ENCODE measurements at places on chromosomes 4 and X.

DNA sequence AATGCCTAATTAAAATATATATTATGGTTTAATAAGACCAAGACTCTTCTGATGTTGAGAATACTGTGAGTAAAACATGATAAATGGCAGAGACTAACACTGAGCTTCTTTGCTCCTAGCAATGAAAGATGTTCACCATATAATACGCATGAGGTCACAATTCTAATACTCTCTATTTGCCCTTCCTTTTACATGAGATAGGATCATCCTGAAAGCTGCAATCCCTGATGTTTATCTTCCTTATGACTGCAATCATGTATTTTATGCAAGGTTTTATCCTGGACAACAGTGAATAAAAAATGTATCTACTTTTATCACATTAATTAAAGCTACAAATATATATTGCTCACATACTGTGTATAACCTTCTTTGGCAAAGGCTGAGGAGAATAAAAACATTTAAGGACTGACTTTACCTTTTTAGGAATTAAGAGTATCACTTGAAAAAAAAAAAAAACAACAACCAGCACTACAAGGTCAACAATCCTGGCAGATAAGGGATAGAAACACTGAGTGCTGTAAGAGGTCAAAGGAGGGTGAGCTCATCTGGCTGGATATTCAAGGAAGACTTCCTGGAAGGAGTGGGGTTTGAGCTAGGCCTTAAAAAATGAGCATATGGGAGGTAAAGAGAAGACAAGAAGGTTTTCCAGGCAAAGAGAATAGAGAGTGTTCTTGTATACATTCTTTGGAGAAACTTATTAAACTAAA, 99.9 kb downstream of the AREG start:
- DNase-seq = no peak

DNA sequence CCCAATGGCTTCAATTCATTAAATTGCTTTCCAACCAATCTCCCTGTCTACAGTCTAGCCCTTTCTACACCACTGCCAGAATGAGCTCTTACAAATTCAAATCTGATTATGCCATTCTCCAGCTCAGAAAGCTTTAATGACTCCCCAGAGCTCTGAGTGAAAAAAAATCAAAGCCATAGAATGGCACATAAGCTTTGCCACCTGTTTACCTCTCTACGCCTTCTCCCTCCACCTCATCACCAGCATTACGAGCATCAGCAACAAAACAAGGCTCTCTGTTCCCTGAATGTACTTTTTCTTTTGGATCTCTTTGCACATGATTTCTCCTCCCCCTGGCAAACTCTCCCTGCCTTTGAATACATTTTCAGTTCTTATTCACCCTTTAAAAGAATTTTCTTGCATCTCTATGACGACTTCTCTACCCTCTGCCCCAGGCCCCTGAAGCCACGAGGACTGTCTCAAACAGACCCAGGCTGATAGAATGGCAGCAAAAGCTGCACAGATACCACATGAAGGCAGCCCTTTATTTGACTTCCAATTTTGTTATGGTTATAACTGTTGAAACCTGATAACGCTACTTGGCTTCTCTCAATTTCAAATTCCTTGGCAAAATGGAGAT, 516.0 kb downstream of the PCDH7 start:
- DNase-seq = no peak

DNA sequence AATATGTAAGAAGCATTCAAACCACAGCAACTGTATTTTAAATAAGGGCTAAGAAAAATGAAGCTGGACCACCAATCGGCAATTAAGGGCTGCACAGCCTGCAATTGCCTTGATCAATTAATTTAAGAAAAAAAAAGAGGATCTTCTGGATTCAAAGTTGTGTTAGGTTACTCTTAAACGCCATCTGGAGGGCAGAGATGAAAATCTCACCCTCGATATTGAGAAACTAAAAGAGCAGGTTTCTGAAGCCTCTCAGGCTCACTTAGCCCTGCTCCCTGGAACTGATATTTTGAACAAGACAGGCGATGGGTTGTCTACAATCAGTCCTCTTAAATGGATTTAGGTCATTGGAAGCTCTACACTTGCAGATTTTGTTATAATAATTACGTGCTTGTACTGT, 579.4 kb downstream of the GRXCR1 start:
- DNase-seq = no peak

DNA sequence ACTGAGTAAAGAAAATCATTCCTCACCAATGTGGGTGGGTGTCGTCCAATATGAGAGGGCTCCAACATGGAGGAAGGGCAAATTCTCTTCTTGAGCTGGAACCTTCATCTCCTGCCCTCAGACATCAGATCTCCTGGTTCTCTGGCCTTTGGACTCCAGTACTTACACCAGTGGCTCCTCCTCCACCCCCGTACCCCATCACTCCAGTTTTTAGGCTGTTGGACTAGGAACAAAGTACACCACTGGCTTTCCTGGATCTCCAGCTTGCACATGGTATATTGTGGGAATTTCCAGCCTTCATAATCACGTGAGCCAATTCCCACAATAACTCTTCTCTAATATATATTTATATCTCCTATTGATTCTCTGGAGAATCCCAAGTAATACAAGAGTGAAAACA, 196.9 kb downstream of the PDHA2 start:
- DNase-seq = no peak

- no peak for DNase-seq
Measured at GRCh38 chrX:773292-774025, 142.9 kb downstream of the SHOX start.

GRCh38 chrX:41085512-41085877, 250 bp downstream of the USP9X start:
- DNase-seq = peak; percentile 60

DNA sequence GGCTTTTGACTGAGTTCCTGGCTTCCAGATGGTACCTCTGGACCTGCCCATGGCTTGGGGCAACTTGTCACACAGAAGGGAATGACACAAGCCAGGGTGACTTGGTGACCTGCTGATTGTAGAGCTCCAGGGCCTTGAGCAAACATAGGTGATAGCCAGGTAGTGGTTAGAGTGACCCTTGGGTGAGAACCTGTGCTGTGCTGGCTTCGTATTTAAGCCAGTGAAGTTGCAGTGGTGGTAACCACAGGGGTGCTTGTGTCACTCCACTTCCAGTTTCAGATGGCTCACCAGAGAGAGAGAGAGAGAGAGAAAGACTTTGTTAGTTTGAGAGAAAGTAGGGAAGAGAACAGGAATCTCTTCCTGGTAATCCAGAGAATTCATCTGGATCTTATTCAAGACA, 471.6 kb downstream of the ZIC3 start:
- no peak for DNase-seq

GRCh38 chr4:62871078-62871477, 1538.2 kb downstream of the TECRL start:
- DNase-seq = no peak

DNA sequence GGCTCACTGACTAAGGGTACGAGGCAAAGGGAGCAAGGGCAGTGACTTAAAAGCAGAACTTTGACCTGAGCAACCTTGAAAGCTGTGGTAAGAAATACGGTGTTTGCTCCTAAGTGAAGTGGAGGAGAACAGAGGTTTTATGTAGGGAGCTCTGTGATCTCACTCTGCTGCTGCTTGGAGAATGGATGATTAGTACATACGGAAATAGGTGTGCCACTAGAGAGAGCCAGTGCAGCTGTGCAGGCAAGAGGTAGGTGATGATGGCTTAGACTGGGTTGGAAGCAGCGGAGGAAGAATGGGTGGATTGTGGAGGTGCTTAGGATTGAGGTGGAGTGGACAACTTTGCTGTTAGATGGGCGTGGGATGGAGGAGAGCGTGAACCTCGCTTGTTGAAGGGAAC, 85.0 kb downstream of the FAM193A start:
- no peak for DNase-seq

- DNase-seq = no peak
Measured at GRCh38 chr4:2958446-2958845, 4.8 kb downstream of the NOP14 start.

DNA sequence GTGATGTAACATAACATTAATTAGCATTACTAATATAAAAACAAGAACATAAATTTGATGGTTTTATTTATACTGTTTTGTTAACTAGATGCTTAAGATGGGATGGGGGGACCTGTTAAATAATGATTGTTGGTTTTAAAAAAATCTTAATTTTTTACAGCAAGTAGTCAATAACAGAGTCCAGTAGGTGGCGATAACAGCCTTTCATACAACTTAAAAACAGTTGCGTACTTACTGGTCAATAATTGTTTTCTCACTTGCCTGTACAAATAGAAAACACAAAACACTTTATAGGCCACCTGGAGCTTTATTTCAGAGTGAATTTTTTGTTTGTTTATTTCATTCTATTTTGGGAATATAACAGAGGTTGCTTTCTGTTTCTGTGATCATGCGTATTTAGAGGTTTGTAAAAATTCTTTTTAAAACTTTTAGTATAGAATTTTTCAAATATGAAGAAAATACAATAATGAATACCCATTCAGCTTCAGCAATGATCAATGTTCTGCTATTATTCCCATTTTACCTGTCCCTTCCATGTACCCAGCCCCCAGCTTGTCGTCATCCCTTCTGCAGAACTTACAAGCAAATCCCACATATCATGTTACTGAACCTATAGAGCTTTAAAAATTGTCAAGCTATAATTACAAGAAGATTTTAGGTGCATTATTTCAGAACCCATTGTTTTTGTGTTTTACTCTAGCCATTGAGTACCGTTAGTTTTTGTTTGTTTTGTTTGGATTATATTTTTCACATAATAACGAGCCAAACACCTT, 97.1 kb downstream of the MRPL1 start:
- DNase-seq = no peak

DNA sequence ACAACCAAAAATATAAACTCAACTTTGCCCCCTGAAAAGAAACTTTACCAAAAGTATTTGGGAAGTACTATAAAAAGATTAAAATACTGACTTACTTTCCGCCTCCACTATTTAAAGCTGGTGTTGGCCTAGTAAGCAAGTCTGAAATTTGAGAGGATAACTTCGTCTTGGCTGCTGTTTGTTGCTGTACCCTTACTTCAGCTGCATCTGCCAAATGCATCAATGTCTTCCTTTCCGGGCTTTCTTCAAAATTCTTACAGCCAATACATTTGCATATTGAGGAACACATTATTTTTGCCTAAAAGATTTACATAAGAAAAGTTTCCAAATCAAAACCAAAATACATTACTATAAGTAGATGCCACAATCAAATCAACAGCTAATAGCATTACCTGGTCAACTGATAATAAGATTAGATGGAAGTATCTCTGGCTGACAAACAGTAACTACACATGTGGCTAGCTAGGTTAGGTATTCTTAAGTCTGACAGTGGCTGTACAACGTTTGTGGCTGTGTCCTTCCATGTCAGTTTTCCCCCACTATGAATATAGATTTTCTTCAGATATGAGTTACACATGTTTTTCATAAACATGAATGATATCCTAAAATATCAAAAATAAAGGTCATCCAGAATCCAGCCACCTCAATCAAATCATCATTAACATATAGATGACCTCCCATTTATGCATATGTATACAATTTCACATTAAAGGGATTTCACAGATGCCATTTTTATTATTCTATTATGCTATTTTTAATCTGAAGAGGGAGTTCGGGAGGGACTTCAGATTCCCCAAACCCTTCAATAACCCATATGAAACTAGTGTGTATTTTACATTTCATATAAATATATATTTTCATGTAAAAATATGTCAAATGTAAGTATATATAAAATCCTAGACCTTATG, 30.6 kb downstream of the THAP9 start:
- DNase-seq = no peak

DNA sequence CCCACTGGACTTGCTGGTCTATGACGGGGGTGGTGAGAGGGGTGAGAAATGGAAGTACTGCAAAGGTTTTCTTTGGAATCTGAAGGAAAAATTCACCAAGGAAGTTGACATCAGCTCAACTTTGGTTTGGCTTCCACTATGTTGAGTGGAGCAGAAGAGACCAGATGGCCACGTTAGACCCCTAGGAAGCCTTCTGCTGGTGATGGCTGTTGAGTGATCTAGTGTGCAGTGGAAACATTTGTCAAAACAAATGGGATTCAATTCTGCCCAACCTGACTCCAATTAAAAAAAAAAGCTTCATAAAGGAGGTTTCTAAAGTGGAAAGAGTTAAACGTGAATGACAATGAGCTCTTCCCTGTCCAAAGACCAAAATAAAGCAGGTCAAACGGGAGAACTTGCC, 25.7 kb downstream of the SEL1L3 start:
- no peak for DNase-seq

DNA sequence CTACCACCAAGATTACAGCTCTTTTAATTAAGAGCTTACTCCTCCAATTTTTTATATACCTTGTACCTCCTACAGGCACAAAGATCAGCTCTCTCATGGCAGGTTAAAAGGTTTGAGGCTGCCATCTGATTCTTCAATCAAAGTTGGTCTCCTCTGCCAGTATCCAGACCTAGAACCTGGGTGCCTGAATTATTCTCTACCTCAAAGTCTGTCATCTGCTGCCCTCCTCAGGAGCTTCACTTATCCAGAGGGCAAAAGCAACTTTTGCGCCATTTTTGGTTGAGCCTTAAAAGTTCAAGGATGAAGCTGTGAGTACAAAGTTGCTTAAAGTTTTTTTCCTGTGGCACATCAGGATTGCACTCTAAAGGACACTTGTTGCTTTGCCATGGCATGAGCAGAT, 343.7 kb upstream of the PPP1R2C start:
- no peak for DNase-seq

- DNase-seq = no peak
Measured at GRCh38 chrX:39504850-39505259, 592.9 kb downstream of the BCOR start.

DNA sequence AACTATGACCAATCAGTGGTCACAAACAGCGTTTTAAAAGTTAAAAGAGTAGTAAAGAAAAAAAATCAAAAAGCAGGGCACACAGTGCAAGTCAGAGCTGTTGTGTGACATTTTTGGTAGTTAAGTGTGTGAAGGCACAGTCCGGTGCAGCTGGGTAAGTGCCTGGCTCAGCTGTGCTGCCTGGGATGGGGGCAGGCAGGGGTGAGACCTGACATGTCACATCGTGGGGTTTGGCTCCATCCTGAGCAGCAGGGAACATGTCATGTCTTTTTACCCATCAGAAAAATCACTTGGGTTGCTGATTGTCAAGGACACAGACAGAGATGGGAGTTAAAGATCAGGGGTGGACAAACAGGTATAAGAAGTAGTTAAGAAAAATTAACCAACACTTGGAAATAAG, 125.1 kb downstream of the NSUN7 start:
- no peak for DNase-seq

GRCh38 chrX:47177079-47177478, 16.6 kb upstream of the UBA1 start:
- DNase-seq = no peak

GRCh38 chr4:174910271-174910670, 7.9 kb upstream of the ADAM29 start:
- no peak for DNase-seq

- no peak for DNase-seq
Measured at GRCh38 chr4:6262847-6263487, 6.7 kb upstream of the WFS1 start.

- no peak for DNase-seq
Measured at GRCh38 chrX:133681421-133681820, 266.1 kb upstream of the GPC4 start.

GRCh38 chr4:47482326-47482725, 2.7 kb upstream of the ATP10D start:
- DNase-seq = no peak

- DNase-seq = no peak
Measured at GRCh38 chrX:34624416-34624815, 32.7 kb downstream of the TMEM47 start.

Measured in activated T-helper 1 cell treated with Interleukin-2 at 50 U/mL for 16 hours (primary cell).